Stimulated activated CD8-positive, alpha-beta memory T cell treated with anti-CD3 and anti-CD28 coated beads, Interleukin-15, amount 100 ng/mL, for 1 hour (primary cell): ENCODE measurements at places on chromosomes 1 and 21.

GRCh38 chr1:169513208-169513607 is 27.5 kb upstream of the SLC19A2 start:
- DNase-seq = no peak

DNA sequence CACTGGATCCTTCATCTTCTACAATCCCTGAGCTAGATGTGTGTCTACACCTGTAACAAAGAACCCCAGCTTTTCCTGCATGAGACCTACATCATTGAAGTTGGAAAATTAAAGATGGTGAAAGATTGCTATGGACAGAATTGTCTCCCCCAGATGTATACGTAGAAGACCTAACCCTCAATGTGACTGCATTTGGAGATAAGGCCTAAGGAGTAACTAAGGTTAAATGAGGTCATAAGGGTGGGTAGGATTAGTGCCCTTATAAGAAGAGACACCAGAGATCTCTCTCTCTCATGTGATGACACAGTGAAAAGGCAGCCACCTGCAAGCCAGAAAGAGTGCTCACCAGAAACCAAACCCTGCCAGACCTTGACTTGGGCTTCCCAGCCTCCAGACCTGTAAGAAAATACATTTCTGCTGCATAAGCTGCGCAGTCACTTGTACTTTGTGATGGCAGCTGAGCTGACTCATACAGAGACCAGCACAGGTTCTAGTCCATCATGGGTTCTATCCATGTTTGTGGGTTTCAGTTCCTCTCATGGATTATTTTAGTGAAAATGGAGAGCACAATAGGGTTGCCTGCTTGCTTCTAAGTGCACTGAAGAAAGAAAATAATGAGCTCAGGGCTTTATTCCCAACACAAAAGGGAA is 180.8 kb downstream of the TPR start:
- no peak for DNase-seq

- DNase-seq = no peak
Measured at GRCh38 chr1:13764588-13765332, 64.8 kb downstream of the PRDM2 start.

DNA sequence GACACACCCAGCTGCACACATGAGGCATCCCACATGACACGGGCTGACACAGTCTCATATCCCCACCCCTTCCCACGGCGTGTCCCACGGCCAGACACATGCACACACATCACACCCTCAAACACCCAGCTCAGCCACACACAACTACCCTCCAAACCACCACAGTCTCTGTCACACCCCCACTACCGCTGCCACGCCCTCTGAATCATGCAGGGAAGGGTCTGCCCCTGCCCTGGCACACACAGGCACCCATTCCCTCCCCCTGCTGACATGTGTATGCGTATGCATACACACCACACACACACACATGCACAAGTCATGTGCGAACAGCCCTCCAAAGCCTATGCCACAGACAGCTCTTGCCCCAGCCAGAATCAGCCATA is 22.6 kb downstream of the PODN start:
- DNase-seq = no peak

DNA sequence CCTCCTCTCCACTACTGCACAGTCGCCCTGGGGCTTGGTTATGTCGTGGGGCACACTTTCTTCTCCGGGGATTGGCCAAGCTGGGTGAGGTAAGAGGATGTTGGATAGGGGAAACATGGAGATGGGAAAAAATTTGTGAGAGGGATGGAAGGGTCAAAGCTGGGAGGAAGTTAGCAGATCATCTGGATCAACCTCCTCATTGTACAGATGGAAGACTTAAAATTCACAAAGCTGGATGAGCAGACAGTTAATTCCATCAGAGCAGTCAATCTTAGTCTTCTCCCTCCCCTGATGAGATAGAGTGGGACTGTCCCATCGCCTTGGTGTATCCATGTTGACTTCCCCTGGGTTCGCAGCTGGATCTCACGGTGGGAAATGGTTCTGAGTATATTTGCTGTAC is 69.6 kb upstream of the CNTN2 start:
- no peak for DNase-seq

DNA sequence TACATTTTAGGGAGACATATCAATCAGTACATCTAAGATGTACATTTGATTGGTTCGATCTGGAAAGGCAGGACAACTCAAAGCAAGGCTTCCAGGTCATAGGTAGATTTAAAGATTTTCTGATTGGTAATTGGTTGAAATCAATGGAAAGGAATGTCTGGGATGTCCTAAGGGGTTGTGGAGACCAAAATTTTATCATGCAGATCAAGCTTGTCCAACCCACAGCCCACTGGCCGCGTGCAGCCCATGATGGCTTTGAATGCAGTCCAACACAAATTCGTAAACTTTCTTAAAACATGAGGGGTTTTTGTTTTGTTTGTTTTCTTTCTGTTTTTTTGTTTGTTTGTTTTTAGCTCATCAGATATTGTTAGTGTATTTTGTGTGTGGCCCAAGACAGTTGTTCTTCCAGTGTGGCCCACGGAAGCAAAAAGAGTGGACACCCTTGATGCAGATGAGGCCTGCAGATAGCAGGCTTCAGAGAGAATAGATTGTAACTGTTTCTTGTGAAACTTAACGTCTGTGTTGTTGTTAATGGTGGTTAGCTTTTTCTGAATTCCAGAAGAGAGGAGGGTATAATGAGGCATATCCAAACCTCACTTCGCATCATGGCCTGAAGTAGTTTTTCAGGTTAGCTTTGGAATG is 3.1 kb downstream of the IFNAR1 start:
- no peak for DNase-seq

- no peak for DNase-seq
Measured at GRCh38 chr1:247295746-247296145, 35.9 kb downstream of the ZNF496 start.

DNA sequence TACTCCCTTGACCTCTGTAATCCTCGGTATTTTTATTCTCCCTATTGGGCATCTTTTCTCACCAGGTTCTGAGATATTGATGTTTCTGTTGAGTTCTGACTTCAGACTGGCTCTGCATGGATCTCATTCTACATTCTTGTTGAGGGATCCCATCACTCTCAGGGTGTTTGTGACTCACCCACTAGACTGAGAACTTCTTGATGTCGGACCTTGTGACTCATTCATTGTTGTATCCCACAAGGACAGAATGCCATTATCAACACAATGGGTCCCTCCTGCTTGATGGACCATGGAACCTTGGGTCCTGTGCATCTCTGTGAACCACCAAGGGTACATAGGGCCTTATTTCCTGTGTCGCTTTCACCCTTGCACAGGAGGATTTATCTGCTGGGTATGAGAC is 174.1 kb downstream of the PBX1 start:
- no peak for DNase-seq

GRCh38 chr1:21126324-21126723 is 50.4 kb downstream of the EIF4G3 start:
- DNase-seq = no peak

DNA sequence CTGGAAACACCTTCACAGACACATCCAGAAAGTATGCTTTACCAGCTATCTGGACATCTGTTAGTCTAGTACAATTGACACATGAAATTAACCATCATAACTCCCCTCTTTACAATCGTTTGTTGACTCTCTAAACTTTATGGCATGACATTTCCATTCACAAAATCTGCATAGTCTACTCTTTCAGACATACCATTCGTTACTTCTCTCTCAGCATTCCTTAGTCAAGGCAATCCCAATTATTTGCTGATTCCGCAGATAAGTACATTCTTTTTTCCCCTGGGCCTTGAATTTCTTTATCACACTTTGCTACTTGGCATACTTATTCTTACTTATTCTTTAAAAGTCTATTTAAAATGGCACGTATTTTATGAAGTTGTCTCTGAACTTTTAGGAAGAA is 15.1 kb upstream of the CRB1 start:
- no peak for DNase-seq

DNA sequence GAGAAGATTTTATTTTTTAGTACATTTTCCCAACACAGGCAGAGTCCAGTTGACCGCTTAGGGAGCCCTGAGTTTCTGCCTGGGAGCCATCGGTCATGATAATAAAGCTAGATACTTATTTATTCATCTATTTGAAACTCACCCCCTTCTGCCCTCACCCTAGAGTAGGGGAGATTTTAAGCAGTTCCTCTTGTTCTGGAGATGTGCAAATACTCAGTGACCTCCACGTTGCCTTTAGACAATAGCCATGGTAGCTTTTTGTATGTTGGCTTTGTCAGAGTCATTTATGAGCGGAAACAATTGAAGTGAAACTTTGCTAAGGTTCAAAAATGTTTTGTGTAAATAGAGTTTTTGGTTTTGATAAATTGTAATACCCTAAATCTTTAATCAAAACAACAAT is 45.7 kb upstream of the PLPPR4 start:
- DNase-seq = no peak

GRCh38 chr21:14866859-14867765 is 197.7 kb downstream of the NRIP1 start:
- DNase-seq = no peak

DNA sequence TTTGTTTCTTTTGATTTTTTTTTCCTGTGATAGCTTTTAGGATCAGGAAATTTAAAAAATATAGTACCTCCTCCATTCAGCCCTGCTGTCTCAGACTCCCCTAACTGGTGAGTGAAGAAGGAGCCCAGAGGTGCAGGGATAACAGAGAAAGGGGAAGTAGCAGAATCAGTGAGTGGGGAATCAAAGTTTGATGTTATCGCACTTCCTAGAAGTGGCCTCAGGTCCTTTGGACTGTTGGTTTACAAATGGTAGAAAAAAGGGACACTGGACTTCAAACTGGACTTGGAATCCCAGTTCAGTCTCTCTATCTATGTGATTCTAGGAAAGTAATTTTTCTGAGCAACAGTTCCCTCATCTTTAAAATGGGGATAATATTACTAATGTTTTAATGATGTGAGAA is 99.5 kb downstream of the FGGY start:
- DNase-seq = no peak

DNA sequence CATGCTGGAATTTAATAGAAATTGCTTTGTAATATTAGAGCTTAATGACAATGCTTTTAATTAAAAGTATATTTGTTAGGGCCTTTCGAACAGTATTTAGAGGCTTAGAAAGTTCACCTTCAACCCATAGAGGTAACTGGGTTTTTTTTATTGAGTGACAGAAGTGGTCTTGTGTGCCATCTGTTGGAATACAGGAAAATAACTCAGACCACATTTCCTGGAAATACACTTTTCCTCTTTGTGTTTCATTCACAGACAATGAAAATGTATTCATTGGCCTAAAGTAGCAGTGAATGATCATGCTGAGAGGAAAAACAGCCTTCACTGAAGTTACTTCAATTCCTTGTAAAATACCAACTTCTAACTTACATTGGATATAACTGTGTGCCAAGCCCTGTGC is 83.6 kb upstream of the L1TD1 start:
- DNase-seq = no peak

GRCh38 chr1:9654051-9654833 is 2.7 kb downstream of the PIK3CD start:
- no peak for DNase-seq

DNA sequence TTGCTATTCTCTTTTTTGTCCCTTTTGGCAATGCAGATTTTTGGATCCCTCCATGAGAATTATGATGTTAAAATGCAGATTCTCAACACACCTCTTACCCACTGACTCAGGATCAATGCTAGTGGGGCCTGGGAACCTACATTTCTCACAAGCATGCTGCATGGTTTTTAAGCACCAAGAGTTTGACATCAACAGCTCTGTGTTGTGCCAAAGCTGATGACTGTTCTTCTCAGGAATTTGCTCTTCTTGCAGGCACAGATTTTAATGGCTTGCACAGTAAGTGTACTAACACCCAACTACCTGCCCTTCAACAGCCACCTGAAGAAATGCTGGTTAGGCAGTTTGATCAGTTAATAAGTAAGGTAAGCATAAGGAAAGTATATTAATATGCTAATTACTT is 468.7 kb downstream of the PTBP2 start:
- DNase-seq = no peak

GRCh38 chr1:97837161-97837560 is 83.7 kb downstream of the DPYD start:
- DNase-seq = no peak

- no peak for DNase-seq
Measured at GRCh38 chr1:230681599-230681998, 32.3 kb downstream of the AGT start.

DNA sequence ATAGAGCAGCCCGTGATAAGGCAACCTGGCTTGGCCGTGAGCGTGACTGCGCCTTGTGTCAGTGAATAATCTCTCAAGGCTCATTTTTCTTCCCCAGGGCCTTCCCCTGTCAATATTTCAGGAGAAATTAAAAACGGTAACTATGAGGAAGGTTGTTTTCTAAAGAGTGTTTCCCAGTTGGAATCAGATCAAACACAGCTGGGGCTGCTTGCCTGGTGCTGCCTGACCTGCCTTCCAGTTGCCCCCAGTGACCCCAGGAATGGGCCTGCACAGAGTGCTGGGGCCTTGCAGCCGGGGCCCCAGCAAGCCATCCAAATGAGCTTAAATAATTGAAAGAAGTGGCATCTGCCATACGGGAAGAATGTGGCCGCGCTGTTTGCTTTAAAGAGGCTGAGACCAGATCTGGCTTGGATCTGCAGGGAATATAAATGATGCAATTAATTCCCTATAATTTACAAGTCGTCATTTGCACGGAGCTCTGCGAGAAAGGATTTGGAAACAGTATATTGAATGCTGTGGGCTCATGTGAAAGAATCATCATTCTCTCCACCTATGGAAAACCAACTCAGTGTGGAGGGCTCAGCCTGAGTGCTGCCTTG is 203.9 kb downstream of the C1orf94 start:
- DNase-seq = no peak

GRCh38 chr1:79568411-79568810 is 561.9 kb upstream of the ADGRL4 start:
- DNase-seq = no peak

- no peak for DNase-seq
Measured at GRCh38 chr1:223833948-223834347, 11.8 kb downstream of the TP53BP2 start.

DNA sequence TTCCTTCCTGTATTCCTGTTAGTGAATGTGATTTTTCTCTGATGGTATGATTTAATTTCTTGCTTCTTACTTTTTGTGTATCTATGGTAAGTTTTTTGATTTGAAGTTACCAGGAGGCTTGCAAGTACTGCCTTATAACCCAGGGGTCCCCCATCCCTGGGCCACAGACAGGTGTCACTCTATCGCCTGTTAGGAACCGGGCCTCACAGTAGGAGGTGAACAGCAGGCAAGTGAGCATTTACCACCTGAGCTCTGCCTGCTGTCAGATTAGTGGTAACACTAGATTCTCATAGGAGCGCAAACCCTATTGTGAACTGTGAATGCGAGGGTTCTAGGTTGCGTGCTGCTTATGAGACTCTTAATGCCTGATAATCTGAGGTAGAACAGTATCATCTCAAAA is 143.3 kb downstream of the RPS6KC1 start:
- no peak for DNase-seq

- DNase-seq = no peak
Measured at GRCh38 chr1:186440584-186440983, 20.3 kb downstream of the PDC start.

- DNase-seq = no peak
Measured at GRCh38 chr1:107122225-107122624, 18.6 kb upstream of the NTNG1 start.
